ENCODE measurements at places on chromosomes 6 and 20.

DNA sequence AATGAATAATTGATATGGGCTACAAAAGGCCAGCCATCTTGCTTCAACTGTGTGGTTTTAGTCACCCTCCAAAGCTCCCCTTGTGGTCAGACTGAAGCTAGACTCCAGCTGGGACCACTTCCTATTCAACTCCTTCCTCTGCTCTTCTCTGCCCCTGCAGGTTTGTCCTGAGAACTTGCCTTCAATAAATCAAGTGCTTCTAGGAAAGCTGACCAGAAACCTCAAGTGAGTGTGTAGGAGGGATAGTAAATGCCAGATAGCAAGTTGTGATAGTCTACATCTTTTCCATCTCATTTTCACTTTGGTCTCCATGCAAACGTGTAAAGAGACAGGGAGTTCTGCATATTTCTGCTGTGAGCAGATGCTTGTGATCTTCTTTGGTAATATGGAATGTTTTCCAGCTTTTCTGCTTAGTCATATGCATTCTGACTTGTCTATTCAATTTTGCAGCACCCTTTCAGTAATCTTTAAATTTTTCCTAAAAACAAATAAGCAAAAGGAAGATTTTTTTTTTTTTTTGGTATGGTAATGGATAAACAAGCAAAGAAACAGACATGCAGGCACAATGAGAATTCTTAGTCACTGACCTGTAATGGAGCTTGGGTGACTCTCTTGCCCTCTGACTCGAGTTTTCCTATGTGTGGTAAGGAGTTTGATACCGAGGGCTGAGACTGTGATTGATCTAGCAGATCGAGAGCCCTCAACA is 201.3 kb upstream of the BTBD3 start:
- no peak for DNase-seq

DNA sequence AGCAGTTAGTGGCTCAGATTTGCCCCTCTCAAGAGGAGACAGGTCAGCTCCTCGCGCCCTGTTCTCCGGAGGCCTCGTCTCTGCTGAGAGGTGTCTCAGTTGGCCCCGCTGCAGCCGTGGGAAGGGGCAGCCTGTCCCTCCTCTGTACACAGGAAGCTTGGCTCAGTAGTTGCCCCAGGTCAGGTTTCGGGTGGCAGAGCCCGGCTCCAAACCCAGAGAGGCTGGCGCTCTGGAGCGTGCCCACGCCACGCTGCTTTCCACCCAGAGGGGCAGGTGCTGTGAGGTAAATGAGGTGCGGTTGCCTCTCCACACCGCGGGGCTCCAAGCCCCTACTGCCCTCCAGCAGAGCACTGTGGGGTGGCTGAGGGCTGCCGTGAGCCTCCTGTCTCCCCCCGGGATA is 16.0 kb downstream of the DYNLT1 start:
- DNase-seq, result no peak

GRCh38 chr6:29602564-29603361 is 17.8 kb downstream of the OR2H2 start:
- no peak for DNase-seq

DNA sequence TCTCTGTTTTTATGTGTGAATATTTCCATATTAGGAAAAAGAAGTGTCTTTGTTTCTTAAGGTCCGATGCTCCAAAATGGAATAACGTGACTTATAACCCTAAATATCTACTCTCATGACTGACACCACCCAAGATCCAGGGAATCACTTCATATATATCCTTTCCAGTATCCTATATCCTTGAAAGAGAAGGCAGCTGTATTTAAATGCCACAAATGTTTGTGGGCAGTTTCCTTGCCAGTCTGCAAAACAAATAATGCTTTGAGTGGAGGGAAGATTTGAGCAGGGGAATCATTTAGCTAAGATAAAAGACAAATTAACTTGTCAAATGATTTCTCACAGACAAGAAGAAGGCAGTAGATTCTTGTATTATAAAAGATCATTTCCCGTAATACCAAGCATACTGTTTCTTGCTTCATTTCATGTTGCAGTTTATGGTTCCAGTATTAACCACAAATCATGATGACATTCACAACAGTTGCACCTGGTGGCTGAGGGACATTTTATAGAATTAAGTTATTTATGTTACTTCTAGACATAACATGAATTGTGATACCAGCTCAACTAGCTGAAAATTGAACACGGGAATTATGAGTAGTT is 30.0 kb upstream of the FABP7 start:
- DNase-seq, result no peak

DNA sequence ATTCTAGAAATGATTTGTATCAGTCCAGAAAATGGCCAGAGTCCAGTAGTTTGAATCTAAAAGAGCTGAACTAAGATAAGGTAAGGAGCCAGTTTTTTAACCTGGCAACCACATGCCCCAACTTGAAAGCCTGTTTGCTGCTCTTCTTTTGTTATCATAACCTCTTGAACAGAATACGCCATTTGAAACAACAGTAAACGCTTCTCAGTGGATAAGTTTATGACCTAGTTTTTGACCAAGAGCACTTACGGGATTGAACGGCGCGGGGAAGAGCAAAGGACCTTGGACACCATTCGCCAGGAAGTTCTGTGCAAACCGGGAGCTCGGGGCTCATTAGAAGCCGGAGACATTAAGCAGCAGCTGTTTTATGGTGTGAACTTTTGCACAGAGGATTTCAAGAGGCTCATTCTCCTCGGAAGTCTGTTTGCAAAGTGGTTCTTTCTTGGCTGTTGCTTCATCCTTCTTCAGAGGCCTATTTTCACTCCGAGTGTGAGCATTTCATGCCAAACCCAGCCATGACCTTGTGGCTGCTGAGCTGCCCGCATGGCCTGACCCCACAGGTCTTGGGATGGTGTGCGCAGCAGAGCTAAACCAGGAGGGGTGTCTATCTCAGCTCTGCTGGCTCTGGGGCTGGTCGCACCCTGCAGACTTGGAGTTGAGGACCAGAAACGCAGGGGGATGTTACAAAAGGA is 215.1 kb downstream of the SOX4 start:
- DNase-seq, result no peak

DNA sequence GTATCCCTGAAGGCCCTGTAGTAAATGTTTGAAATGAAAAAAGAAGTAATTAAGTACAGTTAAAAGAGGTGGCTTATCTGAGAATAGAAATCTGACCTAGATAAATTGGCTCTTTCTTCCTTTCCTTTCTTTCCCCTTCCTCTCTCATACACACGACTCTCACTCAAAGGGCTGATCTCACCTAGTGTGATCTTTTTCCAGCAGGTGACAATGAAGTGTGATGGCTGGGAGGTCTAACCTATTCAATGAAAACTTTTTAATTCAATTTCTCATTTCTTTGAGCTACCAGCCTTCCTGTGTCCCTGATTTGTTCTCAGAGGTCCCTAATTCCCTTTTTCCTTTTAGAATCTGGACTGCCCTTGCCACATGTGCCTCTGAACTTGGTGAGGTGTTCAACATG is 118.0 kb upstream of the RIMS1 start:
- DNase-seq, result no peak

GRCh38 chr6:41097467-41098090 is 24.8 kb downstream of the NFYA start:
- no peak for DNase-seq

DNA sequence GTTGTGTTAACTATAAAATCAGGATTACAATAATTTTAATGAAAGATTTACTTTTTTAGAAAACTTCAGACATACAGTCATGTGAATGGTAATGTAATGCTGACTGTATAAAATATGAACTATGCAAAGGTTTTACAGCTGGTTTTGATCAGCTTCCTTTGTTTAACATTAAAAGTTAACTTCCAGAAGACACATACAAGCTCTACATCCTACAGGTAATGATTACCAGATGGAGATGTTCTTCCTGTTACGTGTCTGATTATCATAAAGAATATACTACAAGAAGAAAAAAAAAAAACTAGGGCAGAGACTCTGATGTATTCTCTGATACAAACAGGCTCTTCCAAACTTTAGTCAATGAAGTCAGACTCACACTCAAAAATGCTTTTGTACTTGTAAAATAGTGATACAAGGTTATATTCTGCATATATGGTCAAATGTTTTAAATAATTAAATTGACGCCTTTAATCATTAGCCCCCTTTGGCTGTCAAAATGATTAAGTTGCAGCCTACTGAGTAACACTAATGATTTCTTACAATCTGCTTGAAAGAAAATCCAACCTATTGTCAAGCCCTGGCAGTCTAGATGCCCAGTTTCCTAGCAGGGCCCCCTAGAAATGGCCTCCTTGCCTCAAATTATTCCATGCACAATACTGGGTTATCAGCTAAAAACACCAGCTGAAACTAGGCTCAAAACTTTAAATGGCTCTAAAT is 251.8 kb upstream of the RUNX2 start:
- no peak for DNase-seq
